ENCODE measurements at places on chromosomes 7 and 10. TPM values are rescaled to one million over a fixed set of nuclear protein-coding genes. Genes with fewer than 3 reads are reported as not detected.

- peak; percentile 44 for DNase-seq
Measured at GRCh38 chr7:36690514-36691187, 33.6 kb downstream of the AOAH start.

DNA sequence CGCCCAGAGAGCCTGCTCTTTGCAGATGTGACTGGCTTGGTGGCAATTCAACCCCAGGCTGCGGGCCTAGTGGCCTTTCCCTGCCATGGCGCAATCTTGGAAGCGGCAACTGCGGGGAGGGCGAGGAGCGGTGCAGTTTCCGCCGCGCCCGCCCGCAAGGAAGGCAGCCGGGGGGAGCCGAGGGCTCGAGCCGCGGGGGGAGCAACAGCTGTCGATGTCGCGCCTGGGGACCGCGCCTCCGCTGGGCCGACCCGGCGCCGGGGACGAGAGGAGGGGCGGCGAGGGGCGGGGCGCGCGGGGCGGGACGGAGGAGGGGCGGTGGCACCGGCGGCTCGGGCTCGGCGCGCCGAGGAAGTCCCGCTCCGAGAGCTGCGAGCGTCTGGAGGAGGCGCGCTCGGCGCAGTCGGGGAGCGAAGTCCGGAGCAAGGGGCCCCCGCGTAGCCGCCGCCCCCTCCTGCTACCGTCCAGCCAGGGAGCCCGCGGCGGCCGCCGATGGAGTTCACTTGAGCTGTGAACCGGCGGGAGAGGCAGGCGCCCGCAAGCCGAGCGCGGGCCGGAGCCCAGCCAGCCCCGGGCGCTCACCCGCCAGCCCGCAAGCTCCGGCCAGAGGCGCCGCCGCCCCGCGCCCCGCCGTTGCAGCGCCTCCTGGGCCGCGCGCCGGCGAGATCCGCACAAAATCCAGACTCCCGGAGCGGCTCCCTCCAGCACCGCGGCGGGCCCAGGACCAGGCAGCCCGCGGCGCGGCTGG is 438.1 kb upstream of the GALNT17 start:
- DNase-seq = peak; percentile 73

DNA sequence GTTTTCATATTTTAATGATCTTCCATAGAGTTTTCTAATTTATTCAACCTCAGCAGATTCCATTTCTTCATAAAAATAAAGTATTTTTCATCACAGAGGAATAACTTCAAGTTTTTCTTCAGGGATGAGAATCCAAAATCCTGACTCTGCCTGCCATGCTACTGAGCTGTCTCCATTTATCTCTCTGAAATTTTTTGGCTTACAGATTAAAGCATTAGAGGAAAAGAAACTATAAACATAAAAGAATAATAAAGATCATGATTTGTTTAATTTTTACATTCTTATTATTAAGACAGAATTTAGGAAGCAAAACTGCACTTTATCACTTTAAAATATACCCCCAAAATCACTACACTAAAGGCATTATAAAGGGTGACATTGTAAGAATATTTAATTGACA is 301.8 kb upstream of the NFE2L3 start:
- no peak for DNase-seq

Gene TMEM184A
- total RNA-seq = not detected

DNA sequence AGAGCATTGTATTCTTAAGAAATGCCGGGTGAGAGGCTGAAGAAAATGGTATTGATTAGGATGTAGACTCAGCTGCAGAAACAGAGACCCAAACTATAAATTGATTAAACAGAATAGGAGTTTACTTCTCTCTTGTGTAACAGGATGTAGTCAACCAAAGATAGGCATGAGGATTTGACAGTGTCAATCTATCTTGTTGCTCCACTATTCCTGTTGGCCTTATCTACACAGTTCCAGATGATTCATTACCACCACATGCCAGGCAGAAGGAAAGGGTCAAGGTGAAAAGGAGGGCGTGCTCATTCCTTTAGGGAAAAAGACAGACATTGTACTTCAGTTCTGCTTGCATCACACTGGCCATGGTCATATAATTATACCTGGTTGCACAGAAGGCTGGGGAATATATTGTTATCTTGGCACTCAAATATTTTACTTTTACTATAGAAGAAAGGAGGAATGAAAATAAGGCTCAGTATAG is 11.9 kb upstream of the DMTF1 start:
- no peak for DNase-seq

DNA sequence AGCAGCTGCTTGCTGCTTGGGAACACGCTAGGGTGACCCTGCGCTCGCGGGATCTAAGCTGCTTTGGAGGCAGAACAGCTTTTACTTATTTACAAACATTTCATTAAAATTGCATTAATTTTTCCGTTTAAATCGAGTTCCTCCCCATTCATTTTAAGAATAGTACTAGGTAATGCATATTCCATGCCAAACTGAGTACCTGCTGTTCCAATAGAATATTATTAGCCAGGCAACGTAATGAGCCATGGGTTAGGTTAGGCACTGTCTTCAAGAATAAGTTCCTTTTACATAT is 860 bp downstream of the EXOC6 start:
- no peak for DNase-seq

Gene HECTD2
- total RNA-seq = 4.5 TPM

GRCh38 chr7:25282194-25282593 is 53.9 kb upstream of the NPVF start:
- no peak for DNase-seq

DNA sequence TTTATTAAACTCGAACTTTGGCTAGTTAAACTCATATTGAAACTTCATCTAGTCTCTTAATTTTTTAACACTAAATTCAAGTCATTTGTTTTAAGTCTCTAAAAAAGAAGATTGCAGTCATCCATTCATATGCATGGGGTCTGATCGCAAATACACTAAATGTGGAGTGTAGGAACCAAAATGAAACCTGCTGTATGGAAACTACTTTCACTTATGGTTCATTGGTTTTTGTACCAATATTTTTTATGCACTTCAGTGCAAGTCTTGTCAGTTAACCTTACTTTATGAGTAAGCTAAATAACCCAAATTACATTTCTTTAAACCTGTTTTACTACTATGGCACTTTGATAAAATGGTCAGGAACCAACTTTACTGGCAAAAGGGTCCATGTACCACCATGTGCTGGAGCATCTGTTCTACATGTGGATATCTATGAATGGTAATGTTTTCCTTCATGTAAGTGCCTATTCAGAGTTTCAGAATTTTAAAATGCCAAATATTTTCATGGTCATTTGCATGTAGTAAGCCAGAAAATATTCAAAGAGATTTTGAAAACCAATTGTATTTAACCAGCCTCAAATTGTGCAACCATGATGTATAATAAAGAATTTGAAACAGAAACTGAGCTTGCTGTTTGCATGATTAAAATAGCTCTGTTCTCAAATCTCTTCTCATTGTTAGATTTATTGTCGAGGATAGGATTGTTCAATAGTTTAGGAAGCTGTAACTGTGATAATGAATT is 7.6 kb upstream of the SUPV3L1 start:
- no peak for DNase-seq

Gene NPFFR1
- total RNA-seq = not detected

DNA sequence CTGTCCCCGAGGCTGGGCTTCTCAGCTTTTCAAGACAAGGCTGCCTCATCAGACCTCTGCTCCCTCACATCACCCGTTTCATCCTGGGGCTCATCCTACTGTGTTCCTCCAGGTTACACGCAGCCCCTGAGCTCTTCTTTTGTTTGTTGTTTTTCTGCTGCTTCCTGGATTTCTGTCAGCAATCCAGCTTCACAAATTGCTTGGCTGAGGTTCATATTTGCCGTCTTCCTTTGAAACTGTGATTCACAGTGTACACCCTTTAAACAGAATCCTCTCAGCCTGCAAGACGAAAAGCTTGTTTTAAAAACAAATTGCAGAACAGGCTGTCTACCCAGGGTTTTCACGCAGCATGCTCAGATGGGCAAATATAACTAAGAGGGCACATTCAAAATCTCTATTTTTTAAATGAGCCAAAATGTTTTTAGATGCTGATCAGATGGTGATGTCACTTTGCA is 39.1 kb upstream of the PARD3 start:
- no peak for DNase-seq

DNA sequence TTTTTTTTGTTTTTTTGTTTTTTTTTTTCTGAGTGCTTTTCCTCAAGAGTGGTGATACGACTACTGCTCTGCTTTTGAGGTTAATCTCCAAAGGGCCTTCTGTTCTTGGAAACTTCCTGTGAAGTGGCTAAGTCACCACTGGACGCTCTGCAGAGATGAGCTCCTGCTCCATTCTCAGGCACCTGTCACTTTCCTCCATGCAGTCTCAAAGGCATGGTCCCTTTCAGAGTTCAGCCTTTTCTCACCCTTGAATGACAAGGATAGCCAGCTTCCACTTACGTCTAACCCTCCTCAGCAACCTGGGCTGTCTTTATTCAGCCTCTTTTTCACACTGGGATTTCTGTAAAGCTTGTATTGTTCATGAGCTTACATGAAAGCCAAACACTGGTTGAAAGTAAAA is 65.8 kb downstream of the BMPER start:
- DNase-seq = no peak

DNA sequence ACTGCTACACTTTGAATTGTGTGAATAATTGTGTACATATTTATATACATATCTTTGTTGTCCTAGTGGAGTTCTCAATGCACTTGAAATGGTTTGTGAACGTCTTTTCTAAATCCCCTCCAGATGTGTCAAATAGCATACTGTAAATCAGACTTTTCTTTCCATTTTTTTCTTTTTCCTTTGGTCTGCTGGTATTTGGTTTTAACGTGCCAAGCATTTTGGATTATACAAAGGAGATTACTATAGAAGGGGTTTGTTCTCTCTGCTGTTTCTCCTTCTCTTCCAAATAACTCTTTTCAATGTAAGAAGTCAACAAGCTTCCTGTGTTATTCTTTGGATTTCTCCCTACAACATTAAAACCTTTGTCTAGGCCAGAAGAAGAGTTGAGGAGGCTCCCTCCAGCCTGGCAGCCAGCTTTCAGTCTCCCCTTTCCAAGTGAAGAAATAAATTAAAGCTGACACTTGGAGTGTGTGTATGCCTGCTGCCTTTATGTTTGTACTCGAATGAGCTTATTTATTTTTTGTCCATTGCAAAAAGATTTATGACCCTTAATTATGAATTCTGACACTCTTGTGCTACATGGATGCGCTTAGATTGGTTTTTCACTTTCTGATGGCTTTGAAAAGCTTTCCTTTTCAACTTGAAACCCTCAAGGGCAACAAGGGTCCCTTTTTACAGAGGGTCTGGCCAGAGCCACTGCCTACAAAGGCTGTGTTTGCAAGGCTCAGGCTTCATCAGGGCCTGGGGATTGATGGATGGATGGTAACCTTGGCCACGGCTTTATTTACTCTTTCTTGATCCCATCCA is 107.8 kb downstream of the RAB18 start:
- DNase-seq = peak; percentile 28

Gene DNAJC1
- 22.4 TPM for total RNA-seq

Gene CYP2C19
- total RNA-seq = 0.33 TPM

Gene BHLHA15
- total RNA-seq = 0.72 TPM

GRCh38 chr7:16078076-16078952 is 343.0 kb downstream of the CRPPA start:
- peak; percentile 72 for DNase-seq

Gene PRSS1
- not detected for total RNA-seq

- DNase-seq = no peak
Measured at GRCh38 chr10:78537018-78537417, 503.4 kb downstream of the RPS24 start.

Gene ABCA13
- not detected for total RNA-seq

DNA sequence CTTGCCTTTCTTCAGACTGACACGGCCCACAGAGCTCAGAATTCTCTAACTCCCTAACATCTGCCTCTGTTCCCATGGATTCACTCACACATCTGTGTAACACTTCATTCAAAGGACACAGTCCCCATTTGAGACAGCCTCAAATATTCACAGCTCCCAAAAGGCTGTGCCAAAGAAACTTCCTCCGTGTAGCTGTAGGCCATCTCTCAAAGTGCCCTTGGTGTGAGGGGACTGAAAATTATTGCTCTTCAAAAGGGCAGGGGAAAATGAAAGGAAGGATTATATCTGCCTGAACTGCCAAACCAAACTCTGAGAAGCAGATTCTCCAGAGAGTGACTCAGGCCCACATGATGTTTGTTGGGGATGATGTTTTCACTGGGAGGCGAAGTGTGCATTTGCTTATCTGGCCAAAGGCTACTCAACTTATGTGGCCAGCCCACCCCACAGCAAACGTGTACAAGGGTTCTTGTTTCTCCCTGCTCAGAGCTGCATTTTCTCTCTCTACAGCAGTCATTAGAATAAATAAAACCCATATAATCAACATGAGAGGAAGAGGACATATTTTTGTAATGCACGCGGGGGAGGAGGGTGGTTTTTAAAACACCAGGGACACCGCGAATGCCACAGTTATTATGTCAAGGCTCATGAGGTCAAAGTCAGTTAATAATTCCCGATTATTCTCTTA is 302.4 kb upstream of the NFE2L3 start:
- DNase-seq = no peak

DNA sequence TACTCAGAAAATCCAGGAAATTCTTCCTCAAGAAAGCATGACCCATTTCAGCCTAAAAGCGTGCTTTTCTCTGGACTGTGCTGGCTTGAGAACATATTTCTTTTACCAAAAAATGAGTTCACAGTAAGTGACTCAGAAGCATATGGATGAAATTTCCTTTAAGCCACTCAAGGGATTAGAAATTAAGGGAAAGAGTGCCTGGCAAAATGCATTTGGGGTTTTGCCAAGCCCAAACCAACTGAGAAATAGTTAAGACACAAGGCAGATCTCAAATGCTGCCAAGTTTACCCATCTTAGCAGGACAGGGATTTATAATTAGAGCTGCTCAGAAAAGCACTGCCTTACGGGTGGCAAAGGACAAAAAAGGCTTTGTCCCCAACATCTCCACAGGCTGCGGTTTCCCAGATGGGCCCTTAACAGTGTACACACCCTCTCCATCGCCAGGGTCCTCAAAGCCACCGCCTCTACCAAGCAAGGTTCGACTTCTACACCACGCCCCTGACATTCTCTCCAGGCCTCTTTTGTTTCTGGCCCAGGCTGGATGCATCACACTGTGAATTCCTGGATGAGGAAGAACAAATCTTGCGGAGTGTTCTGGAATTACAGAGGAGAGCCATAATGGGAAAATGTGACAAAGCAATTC is 30.1 kb upstream of the CDHR3 start:
- DNase-seq = no peak

DNA sequence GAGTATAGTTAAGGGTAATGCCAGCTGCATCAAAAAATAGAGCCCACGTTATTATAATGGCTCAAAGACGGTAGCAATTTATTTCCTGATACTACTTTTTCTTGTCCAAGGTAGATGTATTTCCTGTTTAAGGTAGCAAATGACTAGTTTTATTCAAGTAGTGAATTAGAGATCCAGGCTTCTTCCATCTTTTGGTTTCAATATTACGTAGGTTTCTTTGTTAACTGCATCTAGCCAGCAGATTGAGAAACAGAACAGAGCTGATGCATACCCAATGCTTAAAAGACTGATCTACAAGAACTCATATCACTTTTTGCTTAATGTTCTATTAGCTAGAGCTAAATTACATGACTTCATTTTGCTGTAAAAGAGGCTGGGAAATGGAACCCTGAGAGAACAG is 992.1 kb downstream of the NRG3 start:
- no peak for DNase-seq

Gene HSPA12A
- 0.05 TPM for total RNA-seq
